Fibroblast of lung (primary cell): ENCODE measurements at places on chromosomes 16 and 17. TPM values are rescaled to one million over a fixed set of nuclear protein-coding genes. Genes with fewer than 3 reads are reported as not detected.

The KCTD19 gene
- total RNA-seq, result under 0.01 and 0.17 TPM in 2 replicates

The ARHGAP44 gene
- 1.5 and 1.7 TPM in 2 replicates for total RNA-seq

The TUBG1 gene
- total RNA-seq, result 12.8 and 16.7 TPM in 2 replicates

The HAS3 gene
- total RNA-seq, result 0.26 and 0.33 TPM in 2 replicates

The KRTAP9-8 gene
- total RNA-seq, result not detected in 2 replicates
